ENCODE measurements at places on chromosomes 2 and 18.

- no peak for DNase-seq
Measured at GRCh38 chr2:169715379-169716237, 18.0 kb upstream of the KLHL23 start.

GRCh38 chr18:51164761-51165281, 32.7 kb downstream of the MEX3C start:
- DNase-seq: no peak

GRCh38 chr2:171957061-171957460, 34.8 kb downstream of the HAT1 start:
- DNase-seq: no peak

- DNase-seq: no peak
Measured at GRCh38 chr2:127504552-127505430, 21.5 kb downstream of the IWS1 start.

DNA sequence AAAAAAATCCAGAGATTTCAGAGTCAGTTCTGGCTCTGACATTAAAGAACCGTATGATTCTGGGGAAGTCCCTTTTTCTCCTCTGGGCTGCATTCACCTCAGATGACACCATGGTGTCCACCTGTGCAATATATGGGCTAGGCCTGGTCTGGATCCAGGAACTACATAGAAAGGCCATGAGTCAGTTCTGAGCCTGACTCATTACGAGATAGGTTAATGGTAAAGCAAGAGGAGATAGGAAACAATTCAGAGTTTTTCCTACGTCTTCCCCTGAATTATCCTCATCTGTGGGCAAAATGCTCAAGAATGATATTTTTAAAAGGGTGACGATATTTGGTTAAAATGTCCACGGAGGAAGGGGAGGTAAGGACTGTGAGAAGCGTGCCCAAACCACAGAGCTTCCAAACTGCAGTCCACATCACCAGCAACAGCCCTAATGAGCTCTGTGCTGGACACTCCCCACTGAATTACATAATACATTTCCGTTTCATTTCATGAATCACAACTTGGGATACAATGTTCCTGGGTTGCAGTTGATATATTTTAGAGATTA, 180.1 kb upstream of the OSR1 start:
- no peak for DNase-seq

DNA sequence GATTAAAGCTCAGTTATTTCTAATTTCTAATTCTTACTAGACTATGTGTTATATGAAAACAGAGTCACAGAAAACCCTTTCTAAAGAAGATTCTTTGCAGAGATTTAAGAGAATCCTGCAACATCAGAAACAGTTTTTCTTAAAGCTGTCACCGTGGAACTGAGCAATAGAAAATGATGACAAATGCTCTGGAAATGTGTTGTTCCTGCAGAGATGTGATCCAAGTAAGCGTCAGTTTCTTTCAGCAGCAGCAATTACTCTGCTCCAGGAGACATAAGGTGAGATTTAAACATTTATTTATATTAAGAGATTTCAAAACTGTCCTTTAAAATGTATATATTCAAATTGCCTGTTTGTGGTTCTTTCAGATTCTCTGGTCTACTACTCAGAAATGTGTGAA, 350.5 kb upstream of the NETO1 start:
- DNase-seq: no peak

- DNase-seq: no peak
Measured at GRCh38 chr2:71353248-71353647, 21.7 kb downstream of the ZNF638 start.

GRCh38 chr2:1538663-1539062, 125.4 kb downstream of the TPO start:
- DNase-seq: no peak

GRCh38 chr2:219243291-219243761, 1.9 kb downstream of the GLB1L start:
- DNase-seq: no peak

GRCh38 chr2:216034065-216034464, 20.7 kb upstream of the MREG start:
- peak; percentile 69 for DNase-seq

GRCh38 chr2:173151671-173152401, 76.2 kb downstream of the MAP3K20 start:
- DNase-seq: no peak

DNA sequence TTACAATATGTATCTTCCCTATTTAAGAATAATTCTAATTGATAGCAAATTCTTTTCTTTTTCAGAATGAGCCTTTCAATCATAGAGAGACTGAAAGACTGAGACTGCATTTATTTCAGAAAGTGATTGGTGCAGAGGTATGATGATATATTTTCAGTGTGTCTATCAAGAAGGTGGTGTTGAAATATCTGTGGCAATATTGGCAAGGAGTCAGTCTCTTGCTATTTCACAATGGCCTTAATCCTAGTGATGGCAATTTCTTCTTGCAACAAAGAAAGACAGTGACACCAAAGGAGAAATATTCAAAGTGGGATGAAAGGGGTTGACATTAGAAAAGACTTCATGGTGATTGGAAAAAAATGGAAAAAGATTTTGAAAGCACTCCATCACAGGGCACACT, 21.7 kb upstream of the ZBTB14 start:
- DNase-seq: no peak

DNA sequence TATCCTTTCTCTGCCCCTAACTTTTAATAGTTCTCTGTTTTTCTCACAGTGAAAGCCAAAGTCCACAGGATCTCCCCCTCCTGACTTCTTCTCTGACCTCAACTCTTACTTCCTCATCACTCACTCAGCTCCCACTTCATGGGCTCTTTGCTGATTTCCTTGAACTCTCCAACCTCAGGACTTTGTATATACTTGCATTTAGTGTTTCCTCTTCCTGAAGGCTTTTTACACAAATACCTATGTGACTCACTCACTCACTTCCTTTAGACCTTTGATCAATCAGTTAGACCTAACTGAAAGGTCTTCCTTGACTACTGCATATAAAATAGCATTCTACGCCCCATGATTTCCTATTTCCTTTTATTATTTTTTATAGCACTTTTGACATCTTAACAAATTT, 233.1 kb upstream of the MEX3C start:
- no peak for DNase-seq
